ENCODE measurements at places on chromosomes 5 and 9.

DNA sequence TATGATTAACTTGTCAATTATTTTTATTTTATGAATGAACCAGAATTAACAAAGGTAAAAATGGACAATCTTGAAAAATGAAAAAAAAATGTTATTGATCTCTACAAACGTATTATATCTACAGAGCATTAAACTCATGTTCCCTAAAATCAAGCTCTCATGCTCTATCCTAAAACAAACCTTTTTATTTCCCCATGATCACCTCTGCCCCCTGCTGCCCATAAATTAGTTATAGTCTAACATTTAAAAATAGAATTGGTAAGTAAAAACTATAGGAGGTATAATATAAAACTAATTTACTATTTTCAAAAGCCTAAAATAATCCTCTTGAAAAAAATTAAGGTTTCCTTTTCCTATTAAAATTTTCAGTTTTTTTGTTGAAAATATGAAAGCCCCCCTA lies 168.0 kb upstream of the POU5F2 start:
- no peak for DNase-seq

GRCh38 chr9:125243792-125244260 lies 2.7 kb upstream of the HSPA5 start:
- DNase-seq: no peak

DNA sequence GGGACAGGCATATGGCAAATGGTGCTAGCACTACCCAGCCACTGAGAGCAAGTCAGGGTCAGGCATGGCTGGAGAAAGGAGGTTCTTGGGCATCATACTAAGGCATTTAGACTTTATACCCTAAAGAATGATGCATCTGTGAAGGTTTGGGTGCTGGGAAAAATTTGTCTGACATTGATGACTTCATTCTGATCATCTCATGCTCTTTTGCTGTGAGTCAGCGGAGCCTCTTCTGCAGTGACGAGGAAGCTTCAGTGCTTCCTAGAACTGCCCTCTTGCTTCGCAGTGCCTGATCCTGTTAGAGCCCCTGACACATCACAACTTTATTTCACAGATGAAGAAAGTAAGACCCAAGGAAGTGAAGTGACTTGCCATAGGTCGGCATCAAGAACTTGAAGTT lies 266.6 kb upstream of the GAS1 start:
- DNase-seq: no peak

- DNase-seq: peak; percentile 24
Measured at GRCh38 chr5:39780347-39780746, 355.6 kb upstream of the DAB2 start.

DNA sequence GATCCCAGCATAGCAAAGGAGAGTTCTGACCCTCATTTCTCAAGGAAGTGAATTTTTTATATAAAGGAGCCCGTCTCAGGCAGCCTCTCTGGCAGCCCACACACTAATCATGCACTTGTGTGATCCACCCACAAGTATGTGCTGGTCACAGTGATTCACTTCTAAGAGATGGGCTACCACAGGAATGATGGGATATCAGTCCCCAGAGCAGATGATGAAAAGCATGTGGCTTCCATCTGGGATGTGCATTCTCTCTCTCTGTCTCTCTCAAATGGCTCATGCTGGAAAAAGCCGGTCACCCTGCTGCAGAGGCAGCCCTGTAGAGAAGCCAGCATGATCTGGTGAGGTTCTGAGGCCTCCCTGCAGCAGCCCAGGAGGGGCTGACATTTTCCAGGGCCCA lies 74.2 kb upstream of the ADCY2 start:
- no peak for DNase-seq

DNA sequence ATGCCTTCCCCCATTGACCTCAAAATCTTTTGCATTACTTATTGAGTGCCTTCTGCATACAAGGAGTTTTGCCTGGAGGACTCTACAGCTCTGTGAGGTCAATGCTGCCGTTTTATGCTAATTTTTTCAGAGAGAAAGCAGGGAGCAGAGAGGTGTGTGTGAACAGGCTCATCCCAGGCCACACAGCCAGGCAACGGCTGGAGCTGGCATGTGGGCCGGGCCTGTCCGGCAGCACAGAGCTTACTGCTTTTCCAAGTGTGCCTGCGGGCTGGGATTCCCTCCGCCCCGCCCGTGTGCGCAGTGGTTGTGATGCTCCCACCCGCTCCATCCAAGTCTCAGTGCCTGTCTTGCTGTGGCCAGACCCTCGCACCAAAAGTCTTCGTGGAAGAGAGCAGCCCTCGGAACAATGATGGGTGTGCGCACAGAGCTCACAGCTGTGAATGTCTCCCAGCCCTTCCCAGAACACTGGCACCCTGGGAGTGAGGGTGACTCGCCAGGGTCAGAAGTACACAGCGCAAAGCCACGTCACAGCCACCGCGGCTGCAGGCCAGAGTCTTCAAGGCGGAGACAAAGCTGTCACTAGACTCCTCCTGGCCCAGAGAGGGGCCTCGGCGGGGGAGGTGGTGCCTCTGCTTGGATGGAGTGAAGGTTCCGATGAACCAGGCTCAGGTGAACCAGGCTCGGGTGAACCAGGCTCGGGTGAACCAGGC lies 82.8 kb downstream of the COL5A1 start:
- DNase-seq: no peak

DNA sequence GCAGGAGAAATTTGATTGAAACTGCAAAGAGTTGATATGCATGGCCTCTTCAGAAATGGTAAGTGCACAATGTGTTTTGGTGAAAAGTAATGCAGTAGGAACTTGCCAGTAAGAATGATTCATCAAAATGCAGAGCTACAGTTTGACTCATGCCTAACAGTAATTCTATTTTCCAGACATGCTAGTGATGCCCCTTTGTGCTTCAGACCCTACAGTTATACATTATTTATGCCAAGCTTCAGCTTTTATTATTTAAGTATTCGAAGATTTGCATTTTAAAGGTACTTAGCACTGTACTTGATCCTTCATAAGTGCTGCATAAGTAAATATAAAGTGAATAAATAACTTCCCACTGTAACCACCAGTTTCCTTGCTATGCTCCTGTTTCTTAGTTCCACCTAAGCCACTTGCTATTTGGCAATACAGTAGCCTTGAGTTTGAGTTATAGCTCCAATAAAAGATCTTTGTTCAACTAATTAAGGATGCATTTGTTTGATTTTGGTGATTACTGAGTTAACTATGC lies 3.6 kb upstream of the SPATA31E1 start:
- no peak for DNase-seq

GRCh38 chr5:65261499-65261898 lies 220.2 kb downstream of the ADAMTS6 start:
- no peak for DNase-seq

DNA sequence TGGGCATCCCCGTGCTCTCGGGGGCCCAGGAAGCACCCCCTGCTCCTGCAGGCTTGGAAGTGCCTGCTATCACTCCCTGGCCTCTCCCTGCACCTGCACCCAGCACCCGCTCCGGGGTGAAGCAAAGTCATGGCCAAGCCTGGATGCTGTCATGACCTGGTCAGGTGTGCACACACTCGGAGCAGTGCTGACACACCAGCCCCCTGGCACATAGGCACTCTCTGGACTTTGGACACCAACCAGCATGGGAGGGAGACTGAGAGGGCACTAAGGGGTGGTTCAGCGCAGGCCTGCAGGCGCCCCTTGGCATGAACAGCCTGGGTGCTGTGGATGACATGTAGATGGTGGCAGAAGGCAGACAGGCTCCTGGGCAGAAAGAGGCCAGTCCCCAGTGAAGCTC lies 158.6 kb downstream of the GHR start:
- DNase-seq: no peak

- no peak for DNase-seq
Measured at GRCh38 chr9:98575379-98576346, 133.1 kb downstream of the GABBR2 start.

- no peak for DNase-seq
Measured at GRCh38 chr9:122214507-122214906, 14.2 kb downstream of the LHX6 start.

DNA sequence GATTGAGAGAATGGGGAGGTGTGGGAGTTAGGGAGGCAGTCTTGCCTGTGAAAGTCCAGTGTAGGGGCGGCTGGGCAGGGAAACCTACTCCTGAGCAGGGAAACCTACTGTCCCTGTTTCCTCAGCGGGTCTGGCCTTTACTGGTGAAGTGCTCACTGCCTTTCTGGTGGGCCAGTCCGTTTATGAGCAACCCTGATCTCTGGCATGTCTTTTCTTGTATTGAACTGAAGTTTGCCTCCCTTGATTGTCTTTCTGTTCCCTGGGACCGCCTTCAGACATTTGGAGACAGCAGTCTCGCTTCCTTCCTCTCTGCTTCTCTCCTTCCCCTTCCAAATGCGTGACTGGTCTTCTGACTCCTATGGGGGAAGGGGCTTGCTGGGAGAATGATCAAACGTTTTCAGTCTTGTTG lies 2.9 kb downstream of the SNX18 start:
- DNase-seq: no peak

- DNase-seq: peak; percentile 58
Measured at GRCh38 chr5:140840978-140841962, at the start of gene PCDHA8. Gene PCDHA8, plus strand, starts transcription at chr5:140841187. Its CDS starts 135 bp downstream, at chr5:140841322.

Data from endothelial cell (in vitro differentiated cells).